ENCODE measurements at places on chromosomes 2 and 18.

GRCh38 chr2:177272765-177273164 lies 8.2 kb upstream of the NFE2L2 start:
- DNase-seq = no peak

DNA sequence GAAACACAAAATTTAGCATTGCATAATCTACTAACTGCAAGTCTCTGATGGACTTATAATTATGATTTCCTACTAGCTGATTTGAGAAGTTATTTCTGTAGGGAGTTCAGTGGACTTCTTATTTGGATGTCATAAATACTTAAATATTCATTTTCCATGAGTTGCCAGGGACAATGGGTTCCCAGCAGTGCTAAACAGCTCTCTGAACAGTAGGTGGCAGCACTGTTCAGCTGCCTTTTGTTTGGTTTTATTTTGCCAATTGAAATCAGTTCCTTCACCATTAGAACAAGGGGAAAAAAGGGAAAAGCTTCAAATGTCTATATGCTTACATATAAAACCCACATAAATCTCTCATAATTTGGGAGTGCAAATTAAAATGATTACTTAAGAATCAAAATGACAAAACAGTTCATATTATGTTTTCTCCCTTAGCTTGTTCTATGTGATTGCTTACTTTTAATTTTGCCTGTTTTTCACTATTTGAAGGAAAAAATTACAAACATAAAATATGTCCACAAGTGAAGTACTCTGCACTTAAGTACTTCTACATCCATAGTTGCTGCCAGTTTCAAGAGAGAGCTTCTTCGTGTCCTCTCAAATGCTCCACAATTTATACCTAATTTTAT lies 898.9 kb downstream of the CPS1 start:
- DNase-seq = no peak

DNA sequence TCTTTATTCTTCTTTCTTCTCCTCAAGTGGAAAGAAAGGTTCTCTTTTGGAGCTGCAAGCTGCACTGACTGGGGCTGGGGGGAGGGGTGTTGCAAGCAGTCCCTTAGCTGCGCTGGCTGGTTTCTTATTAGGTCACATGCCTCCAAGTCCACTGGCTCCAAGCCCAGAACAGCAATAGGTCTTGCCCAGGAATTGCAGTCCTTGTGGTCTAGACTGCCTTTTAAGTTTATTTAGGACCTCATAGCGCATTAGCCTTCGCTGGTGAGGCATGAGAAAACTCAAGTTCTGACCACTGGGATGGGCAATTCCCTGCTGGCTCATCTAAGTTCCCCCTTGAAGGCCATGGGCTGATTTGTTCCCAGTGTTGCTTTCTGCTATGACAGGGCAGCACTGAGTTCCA lies 138.6 kb upstream of the SCN7A start:
- DNase-seq = no peak

- no peak for DNase-seq
Measured at GRCh38 chr2:209840434-209840833, 68.8 kb downstream of the UNC80 start.

- no peak for DNase-seq
Measured at GRCh38 chr2:240628507-240628807, 3.2 kb downstream of the GPR35 start.

GRCh38 chr18:59818769-59819168 lies 81.0 kb upstream of the PMAIP1 start:
- DNase-seq = no peak

DNA sequence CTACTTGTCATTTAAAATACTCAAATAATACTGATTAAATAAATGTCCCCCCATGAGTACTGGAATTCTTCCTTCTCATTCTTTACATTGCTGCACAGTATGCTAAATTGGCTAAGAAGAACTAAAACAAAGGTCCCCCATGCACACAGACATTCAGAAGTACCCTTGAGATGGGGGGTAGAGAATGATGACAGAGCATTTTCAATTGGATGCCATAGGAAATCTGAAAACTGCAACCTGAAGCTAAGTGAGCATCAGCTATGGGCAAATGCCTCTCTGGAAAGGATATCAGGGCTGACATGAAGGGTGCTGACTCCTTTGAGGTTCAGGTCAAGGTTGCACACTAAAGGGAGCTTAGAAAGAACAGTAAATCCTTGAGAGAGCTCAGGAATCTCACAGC lies 10.1 kb upstream of the TNFAIP6 start:
- DNase-seq = no peak

DNA sequence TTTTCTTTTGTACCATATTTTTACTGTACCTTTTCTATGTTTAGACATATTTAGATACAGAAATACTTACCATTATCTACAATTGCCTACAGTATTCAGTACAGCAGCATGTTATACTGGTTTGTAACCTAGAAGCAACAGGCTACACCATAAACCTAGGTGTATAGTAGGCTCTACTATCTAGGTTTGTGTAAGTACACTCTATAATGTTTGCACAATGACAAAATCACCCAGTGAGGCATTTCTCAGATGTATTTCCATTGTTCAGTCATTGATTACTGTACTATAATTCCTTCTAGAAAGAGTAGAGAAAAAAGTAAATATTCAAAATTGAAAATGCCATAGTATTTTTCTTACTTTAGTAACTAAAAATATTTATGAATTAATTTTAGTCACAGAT lies 490.1 kb upstream of the REG3G start:
- no peak for DNase-seq

DNA sequence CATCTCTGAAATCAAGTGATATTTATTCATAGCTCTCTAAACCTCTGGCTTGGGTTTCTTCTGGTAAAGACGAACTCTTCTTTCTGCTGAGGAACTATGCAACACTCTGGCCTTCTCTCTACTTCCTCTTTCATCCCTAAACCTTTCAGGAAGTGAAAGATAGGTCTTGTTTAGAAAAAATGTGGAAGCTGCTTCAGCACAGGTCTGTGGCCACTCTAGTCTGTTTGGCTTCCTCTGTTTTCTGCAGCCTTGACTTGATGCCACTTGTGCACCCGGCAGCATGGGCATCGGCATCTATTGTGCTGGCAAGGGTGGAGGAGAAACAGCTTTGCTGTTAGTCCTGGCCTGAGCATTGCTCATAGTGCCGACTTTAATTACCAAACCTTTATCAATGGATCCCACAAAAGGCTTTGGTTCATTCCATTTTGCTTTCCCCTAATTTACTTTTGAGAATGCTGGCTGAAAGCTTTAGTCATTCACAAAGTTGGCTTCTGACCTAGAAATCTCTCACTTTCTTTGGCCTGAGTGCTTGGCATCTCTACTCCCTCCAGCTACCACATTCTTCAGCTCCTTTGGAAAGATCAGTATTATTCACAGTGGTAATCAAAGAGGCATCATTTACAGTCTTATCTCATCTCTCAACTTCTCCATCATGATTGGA lies 32.0 kb upstream of the GPR39 start:
- DNase-seq = no peak

DNA sequence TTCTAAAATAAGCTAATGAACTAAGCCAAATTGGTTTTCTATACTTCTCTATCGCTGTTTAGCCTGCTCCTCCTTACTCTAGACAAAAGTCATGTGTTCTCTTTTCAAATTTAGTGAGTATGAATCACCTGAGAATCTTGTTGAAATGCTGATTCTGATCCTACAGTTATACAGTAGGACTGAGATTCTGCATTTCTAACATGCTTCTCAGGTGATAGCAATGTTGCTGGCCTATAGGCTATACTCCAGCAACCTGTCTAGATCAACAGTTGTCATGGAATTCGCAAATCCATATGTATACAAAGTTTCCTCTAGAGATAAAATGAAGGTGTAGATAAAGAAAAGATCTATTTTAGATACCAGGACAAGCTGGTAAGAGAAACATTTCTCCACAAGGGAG lies 62.9 kb downstream of the MEMO1 start:
- no peak for DNase-seq

- no peak for DNase-seq
Measured at GRCh38 chr2:69770193-69770702, 28.3 kb downstream of the ANXA4 start.

- no peak for DNase-seq
Measured at GRCh38 chr2:240986787-240987411, 11.5 kb upstream of the SNED1 start.

GRCh38 chr18:24727685-24728084 lies 267.2 kb downstream of the HRH4 start:
- no peak for DNase-seq

GRCh38 chr2:219497495-219498279 lies 1.0 kb upstream of the GMPPA start:
- no peak for DNase-seq
